ENCODE measurements at places on chromosomes 1 and 21. TPM values are rescaled to one million over a fixed set of nuclear protein-coding genes. Genes with fewer than 3 reads are reported as not detected.

GRCh38 chr1:8421721-8422120, 103.8 kb downstream of the SLC45A1 start:
- DNase-seq: no peak

- DNase-seq: no peak
These were observed 41.3 kb downstream of the PRDM15 start for GRCh38 chr21:41837756-41838297.

GRCh38 chr1:234882898-234883297, 245.7 kb downstream of the TOMM20 start:
- no peak for DNase-seq

DNA sequence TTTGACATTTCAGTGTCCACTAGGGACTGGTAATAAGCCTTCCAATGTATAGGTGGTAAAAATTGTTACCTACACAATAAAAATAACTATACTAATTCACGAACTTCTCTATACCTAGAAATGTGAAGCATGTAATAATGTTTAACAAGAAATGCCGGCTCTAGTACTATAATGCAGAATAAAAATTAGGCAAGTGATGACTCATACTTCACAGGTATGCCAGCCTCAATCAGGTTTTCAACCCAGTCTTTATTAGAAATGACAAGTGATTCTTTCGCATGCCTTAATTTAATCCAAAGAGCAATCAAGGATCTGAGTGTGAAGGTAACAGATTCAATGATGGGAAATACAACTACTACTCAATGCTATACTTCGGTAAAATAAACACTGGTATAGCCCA, 134.9 kb downstream of the RERE start:
- no peak for DNase-seq

CD160 gene
- not detected for total RNA-seq
